Stimulated activated CD4-positive, alpha-beta T cell treated with anti-CD3 and anti-CD28 coated beads, Interleukin-4, amount 100 ng/mL, for 4 hours (primary cell): ENCODE measurements at places on chromosomes 6 and 20.

DNA sequence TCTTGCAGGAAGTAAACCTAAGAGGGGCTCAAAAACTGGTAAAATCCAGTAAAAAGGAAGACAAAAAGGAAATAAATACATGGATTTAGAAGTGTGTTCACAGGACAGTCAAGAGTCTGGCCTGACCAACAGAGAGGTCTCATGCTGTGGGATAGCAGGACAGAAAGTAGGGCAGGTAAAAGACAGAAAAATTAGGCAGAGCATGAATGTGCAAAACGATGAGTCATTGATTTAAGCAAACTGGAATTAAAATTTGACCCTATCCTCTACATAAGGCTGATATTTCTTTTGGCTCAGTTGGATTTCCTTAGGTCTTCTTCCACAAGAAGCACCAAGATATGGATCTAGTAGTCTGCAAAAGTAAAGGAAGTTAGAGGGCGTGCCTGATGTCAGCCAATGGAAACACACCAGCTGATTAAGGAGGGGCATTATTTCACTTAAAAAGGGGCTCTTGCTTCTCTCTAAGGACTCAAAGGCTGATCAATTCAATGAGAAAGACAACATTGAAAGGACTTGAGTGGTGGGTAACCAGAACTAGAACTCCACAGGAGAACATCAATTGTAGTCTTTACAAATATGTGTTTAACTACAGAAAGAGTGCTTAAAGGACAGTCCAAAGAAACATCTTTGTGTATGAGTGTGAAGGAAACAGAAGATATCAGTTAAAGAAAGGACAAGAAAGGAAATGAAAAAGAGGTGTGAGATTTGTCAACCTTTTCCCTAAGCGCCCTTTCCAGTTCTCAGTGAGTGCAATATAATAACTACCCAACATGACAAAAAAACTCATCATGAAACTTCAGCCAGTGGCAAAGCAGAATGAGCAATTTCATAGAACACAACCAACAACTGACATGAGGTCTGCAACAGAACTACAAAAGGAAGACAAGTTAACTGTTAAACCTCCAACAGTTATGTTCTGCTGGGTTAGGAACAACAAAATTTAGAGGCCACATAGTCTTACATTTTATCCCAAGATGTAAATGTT is 19.4 kb upstream of the MYB start:
- no peak for DNase-seq

GRCh38 chr6:163263998-163264661 is 150.4 kb upstream of the QKI start:
- DNase-seq, result no peak

DNA sequence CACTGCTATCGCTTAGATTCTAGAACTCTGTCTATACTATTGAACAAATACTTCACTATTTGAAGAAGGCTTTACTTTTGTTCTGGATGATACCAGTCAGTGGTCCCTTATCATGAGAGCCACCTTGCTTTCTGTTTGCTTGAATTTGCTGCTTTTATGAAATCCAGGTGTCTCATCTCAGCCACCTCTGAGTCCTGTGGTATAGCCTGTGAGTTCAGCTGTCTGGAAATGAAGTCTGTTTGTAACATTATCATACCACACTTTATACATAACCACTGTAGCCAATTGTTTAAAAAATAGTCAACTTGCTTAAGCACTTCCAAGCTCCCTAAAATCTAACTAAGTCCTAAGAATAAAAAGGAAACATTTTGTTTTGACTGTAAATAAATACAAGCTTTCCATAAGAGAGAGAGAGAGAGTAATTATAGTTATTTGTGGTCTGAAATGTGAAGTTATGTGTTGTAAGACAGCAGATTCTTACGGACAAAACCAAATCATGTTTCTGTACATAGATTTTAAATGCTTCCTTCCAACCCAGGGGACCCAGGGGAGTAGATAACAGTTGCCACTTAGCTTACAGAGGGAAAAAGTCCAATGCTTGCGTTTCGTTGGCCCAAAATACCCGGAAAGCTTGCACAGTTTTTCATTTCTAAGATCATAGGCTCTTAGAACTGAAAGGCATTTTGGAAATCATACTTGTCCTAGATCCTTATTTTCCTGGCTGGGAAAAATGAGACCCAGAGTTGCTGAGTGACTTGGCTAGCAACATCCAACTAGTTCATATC is 1107.8 kb upstream of the FLRT3 start:
- DNase-seq, result no peak

GRCh38 chr6:44698602-44699001 is 311.1 kb downstream of the CDC5L start:
- DNase-seq, result no peak

GRCh38 chr6:79993012-79993910 is 11.2 kb upstream of the TTK start:
- no peak for DNase-seq

GRCh38 chr6:43768983-43769525 is 957 bp upstream of the VEGFA start:
- DNase-seq, result no peak
